ENCODE measurements at places on chromosomes 7 and 10.

DNA sequence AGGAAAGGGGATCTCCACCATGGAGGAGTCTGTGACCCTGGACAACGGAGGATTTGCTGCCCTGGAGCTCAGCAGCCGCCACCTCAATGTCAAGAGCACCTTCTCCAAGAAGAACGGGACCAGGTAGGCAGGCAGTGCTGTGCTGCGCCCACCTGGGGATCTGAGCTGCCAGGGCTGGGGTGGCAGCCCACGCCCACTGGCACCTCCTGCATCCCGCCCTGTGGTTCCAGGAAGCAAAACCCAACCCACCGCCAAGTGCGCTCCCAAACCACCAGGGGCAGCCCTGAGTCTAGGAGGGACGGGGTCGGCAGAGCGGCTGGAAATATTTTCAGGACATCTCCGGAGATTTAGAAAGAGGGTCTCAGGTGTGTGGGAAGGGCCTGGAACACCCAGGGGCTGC lies 440.3 kb upstream of the FOXK1 start:
- no peak for DNase-seq

- DNase-seq: no peak
Measured at GRCh38 chr10:79019441-79020014, 49.2 kb upstream of the ZMIZ1 start.

- no peak for DNase-seq
Measured at GRCh38 chr10:4016214-4016740, 231.3 kb upstream of the KLF6 start.

GRCh38 chr7:2979951-2980350 lies 63.7 kb downstream of the CARD11 start:
- DNase-seq: no peak

DNA sequence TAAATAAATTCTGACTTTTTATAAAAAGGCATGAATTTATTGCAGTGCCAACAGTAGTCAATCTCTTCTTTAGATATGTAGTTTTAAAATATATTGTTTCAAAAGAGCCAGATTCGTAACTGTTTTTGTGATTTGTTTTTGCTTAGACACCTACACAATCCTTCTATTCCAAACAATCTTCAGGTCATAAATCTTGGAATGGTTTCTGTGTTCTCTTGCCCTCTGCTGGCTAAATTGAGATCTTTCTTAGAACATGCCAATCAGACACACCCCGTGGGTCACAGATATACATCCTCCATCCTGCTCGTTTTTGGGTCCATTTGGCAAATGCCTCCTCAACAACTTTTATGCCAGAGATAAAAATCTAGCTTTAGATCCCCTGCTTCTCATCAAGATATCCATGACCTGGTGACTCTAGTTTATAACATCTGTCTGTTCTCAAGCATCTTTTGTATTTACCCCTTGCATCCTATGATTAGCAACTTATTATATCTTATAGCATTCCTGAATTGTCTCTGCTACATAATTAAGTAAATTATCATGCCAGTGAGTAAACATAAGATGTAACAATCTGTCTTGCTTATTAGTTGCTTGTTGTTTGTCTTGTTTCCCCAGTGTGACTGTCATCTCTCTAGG lies 35.3 kb upstream of the IFRD1 start:
- DNase-seq: peak; percentile 44

- peak; percentile 41 for DNase-seq
Measured at GRCh38 chr10:95217476-95217875, 23.4 kb downstream of the ACSM6 start.

DNA sequence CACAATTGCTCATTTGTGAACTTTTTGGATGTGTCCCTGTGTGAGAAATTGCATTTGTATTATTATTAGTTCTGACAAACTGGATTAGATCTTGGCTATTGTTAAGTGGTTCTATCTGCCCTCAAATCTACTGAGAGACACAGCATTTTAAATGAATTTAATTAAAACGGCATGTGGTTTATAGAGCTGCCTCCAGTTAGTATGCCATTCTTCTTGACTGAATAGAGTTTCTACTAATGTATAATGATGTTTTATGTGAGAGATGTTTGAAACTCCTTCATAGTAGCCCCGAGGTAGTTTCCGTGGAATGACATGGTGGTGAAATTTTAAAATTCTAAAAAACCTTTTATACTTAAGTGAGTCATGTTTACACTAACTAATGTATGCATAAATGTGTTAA lies 110.9 kb downstream of the DYNC1I1 start:
- no peak for DNase-seq

DNA sequence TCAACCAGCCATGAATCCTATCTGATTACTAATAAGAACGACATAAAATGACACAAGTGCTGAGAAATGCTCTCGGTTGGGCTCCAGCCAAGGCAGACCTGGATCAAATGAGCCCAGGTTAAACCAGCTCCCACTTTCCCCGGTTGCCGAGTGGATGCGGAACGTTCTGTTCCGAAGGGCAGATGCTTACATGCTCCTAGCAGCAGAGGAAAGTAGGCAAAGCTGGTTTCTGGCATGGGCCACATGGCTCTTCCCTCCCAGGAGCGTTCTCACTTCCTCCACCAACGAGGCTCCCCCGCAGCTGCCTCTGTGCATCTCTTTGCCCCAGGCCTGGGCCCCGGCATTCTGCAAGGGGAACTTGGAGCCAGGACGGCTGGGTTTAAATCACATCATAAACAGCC lies 61.8 kb upstream of the SDK1 start:
- peak; percentile 90 for DNase-seq

DNA sequence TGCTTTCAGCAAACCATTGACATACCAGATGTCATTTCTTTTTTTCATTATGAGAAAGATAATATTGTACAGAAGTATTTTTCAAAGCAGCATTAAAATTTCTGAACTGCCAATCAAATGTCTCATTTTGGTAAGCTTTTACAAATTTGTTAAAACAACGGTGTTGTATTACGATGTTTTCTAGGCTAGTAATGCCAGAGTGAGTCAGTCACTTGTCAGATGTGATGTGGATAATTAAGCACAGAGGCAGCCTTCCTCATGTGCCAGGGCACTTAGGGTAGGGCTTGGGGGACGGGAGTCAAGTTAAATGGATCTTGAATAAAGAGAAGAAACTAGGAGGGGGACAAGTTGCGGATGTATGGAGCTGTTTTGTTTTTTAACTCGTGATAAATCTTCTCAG lies 10.1 kb downstream of the PSTK start:
- DNase-seq: no peak

DNA sequence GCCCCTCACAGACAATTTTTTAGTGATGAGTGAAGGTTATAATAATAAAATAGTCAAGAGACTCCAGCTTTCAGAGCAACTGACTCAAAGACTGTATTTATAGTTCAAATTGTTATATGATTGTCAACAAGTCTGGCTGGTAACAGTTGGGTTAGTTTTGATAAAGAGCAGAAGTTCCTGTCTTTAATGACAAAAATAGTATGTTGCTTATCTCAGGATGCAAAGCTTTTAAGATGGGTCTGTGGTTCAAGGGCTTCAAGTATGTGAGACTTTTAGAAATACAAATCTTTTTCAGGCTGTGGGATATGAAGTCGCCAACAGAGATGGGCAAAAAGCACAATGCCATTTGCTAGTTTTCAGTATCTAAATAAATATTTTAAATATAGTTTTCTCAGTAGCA lies 118.4 kb downstream of the ABCA13 start:
- DNase-seq: no peak
